NK-92 treated with Interleukin-12 subunit alpha and Interleukin-12 subunit beta, amount 100 ng/mL, for 24 hours (cell line): ENCODE measurements at places on chromosomes 2 and 18.
A peak's percentile ranks its signal among the peaks of the same experiment; 100 is the strongest.

GRCh38 chr2:150729495-150729955 is 242.1 kb upstream of the RND3 start:
- no peak for DNase-seq

DNA sequence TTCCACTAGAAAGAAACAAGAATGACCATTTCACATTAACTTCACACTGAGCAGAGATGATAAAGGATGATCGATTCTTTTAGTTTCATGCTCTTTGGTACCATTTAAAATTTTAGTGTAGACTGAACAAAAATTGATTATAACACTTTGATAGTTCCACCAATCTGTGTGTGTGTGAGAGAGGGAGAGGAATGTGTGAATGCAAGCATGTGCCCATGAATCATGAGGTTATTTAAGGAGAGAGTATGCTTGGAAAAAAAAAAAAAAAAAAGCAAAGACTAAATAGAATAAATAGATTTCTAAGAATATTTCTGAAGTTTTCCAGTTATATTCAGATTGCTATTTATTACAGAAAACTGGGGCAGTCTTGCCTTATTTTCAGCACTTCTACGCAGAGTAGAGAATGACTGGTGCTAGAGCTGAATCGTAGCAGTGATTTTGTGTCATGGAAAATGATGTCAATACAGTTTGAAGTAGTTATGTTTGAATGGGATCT is 900.8 kb downstream of the SLC4A3 start:
- no peak for DNase-seq

DNA sequence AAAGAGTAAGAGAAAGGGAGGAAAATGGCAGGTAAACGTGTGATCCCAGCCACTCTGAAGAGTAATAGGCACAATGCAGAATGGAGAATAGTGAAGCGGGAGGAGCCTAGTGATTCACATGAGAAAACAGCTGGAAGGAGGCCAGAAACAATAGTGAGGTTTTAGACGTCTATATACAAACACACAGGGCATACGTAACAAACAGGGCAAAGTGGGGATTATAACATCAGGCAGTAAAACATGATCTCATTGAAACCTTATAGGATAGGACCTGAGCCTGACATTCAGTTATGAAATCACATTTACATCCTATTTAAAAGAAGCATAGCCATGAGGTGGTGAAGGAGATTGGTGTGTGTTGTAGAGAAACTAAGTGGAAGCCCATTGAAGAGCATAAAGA is 33.0 kb upstream of the GATA6 start:
- no peak for DNase-seq

DNA sequence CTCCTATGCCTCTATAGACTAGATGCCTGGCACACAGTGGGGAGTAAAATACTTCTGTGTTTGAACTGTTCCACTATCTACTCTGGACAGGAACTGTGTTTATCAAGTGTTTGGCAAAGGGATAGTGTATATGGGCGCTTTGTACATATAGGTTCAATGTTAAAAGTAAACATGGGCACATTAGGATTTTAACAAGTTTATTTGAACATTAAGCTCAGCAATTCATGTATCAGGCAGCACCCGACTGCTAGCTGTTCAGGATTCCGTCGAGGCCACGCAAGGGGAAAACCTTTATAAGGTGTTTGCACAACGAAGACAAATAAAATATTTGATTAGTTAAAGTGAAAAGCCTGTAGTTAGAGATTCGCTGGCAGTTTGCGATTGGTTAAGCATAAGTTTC is 43.4 kb upstream of the ROCK2 start:
- DNase-seq, result no peak

GRCh38 chr2:165645930-165646831 is 147.9 kb downstream of the GALNT3 start:
- no peak for DNase-seq

GRCh38 chr2:65377556-65378192 is 54.7 kb downstream of the SPRED2 start:
- DNase-seq, result peak; percentile 21

DNA sequence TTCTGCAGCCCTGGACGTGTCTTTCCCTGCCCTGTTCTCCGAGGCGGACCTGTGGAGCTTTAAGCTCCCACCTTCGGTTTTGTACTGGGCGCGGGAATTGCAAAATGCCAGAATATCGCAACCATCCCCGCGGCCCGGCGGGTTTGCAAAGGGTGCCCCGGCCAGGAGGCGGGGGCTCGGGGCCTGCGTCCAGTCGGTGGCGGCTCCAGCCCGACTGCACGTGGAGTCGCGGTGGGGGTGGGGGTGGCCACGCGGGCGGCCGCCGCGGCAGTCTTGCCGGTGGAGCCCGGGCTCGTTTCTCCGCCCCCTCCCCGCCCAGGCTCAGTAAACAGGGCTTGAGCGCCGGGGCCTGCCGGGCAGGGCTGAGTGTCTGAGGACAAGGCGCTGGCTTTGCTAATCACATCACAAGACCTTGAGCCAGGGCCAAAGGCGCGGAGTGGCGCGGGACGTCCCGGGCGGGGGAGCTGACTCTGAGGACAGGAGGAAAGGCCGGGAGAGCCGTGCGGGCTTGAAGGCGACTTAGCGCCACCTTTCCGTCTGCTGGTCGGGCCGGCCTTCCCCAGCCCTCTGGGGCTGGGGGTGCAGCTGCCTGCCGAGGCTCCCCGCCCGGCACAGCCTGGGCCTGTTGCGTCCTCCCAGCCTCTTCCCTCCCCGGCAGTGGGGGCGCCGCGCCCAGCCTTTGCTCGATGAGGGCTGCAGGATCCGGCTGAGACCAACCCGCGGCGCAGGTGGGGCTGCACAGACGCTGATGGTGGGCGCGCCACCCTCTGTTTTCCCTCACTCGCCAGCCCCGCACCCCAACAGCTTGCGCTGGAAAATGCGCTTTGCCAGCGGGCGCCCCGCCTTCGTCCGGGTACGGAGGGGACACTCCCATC is 786 bp upstream of the ZFP36L2 start:
- DNase-seq, result peak; percentile 64

DNA sequence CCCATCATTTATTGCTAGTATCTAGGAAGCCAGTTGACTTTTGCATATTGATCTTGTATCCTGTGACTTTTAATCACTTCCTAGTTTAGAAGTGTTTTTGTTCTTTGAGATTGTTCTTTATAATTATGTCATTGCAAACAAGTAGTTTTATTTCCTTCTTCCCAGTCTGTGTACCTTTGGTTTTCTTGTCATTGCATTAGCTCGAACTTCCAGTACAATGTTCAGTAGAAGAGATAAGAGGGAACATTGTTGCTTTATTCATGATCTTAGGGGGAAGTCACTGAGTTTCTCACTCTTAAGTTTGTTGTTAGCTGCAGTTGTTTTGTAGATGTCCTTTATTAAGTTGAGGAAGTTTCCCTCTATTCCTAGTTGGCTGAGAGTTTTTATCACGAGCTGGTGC is 61.0 kb downstream of the TRAPPC12 start:
- no peak for DNase-seq
